ENCODE measurements at places on chromosomes 1 and 21.

- DNase-seq = no peak
Measured at GRCh38 chr1:224540535-224540934, 75.6 kb upstream of the CNIH3 start.

DNA sequence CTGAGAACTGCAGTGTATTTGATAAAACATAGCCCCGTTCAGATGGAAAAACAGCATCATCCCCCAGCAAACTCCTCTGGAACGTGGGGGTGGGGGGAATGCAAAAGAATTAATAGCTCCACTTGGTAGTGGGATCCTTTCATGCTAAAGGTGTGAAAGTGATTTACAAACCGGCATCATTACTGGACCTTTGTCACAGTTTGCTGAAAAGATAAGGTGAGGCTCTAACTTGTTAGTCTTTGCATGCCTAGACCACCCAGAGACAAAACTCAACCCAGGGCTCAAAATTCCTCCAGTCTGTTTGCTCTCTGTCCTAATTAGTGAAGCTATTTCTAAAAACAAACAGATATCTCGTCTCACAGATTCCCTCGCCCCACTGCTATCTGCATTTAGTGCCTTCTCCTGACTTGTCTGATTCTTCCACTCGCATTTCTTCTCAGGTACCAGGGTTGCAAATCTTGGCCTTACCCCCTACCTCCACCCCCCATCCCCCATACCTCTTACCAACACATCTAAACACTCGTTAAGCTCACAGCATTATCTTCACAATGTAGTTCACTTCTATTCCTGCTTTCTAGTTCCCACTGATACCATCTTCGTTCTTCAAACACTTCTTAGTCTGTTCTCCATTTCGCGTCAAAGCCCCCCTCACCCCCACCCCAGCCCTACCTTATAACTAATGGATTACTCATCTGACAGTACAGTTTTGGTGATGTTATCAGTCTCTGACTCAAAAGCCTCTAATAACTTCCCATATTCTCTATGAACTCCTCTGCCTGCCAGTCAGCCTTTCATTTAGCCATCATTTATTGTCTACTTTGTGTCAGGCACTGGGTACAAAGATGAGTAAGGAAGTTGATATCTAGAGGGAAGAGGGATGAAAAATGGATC, 11.8 kb downstream of the IER5 start:
- no peak for DNase-seq

DNA sequence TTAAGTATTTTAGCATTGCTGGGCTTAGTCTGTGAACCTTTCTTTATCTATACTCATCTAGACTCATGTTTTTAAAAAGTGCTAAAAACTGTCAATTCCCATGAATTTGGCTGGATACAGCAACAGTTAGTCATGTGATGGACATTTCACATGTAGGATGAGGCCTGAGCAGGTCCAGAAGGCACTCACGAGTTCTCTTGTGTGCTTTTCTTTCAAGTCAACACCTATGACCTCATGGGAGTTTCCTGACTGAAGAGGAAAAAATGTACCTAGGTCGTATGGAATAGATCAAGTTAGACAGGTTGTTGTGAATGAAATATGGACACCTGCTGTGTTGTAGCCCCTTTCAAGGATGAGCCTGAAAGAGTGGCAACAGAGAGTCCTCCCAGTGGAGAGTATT, 394.2 kb downstream of the DUSP10 start:
- DNase-seq = no peak

DNA sequence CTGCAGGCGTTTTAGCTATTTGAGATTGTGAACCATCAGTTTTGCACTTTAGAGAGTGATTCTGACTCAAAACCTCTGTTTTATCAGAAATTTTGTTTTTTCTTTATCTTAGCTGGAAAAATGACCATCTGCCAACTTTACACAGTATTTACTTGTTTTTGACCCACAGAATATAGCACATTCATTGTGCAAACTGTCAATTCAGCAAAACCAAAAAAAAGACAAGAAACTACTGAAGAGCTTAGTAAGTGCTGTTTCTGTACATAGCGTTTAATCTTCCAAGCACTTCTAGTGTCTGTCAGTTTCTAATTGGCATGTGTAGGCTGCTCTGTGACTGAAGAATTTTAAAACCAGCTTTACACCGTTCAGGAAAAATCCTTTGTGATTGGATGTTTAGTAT, 76.0 kb upstream of the VANGL1 start:
- no peak for DNase-seq

GRCh38 chr1:204530932-204531331, 14.7 kb downstream of the MDM4 start:
- DNase-seq = no peak

GRCh38 chr1:104331763-104332162, 582.1 kb downstream of the AMY1C start:
- DNase-seq = no peak

- DNase-seq = peak; percentile 38
Measured at GRCh38 chr21:31395268-31395667, 51.2 kb upstream of the TIAM1 start.

DNA sequence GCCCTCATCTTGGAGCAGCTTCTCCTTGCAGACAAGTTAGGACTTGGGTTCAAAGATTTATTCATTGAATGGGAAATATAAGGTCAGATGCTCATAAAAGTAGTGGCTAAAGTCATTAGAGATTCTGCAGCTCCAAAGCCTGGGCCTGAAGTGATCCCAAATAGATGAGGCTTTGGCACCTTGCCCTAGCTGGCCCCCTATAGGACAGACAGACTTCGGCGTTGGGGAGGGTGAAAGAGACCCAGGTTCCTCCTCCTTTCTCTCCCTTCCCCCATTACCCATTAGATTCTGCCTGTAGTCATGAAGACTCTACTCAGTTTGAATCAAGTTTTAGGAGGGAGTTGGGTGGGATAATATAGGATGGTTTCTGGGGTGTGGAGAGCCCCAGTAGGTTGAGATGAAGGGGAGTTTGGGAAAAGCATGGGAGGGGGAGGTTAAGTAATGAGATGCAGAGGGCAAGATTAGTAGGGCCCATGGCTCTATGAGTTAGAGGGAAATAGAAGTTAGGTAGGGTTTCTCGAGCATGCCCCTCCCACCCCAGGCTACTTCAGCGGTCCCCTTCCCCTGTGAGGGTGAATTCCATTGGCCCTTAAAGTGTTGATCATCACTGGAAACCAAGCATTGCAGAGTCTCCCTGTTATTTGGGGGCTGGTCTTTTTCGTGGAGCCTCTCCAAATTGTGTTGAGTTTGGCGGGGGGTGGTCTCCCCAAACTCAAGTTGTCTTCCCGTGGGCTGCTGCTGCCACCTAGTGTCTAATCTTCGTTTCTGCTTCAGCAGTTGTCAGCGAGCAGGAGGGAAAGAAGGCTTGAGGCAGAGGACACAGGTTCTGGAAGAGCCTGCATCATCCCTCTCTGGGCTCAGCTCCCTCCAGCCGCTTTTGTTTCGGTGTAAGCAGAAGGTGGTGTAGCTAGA, 2.1 kb upstream of the AHDC1 start:
- DNase-seq = peak; percentile 93

DNA sequence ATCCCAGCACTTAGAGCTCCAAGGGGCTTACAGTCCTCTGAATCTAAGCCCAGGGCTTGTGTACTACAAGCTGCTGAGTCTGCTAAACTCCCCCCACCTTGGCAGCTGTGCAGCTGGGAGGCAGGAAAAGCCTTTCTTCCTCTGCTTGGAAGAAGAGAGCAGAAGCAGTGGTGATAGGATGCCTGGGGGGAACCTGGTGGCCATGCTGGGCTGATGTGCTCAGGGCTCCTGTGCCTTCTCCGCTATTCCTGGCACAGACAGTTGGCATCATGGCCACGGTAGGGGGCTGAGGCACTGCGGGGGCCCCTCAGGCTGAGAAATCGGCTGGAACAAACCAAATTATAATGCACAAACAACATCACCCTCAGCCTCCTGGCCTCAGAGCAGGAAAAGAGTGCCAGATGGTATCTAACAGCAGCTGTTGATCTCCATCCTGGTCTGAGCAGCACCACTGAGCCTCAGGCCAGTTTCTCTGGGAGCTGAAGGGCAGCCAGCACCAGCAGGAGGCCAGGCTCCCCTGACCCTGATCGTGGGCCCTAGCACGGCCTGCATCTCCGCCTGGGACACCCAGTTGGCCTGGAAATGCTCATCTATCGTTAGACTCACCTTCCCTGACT, 35.8 kb downstream of the ECE1 start:
- peak; percentile 83 for DNase-seq

DNA sequence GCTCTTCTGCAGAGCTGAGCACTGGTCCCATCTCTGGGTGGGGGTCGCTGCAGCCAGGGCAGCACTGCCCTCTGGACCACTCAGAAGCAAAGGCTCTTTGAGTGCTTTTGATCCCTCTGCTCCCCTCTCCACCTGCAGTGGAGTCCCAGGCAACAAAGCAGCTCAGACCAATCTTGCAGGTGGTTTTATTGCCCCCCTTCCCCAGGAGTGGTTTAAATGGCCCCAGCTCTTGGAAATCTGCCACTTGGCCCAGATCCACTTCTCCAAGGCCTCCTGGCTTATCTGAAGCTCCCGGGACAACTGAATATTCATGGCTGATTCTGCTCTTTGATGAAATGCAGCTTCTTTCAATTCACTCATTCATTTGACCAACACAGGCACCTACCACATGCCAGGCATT, 2.7 kb downstream of the STUM start:
- DNase-seq = no peak

- DNase-seq = no peak
Measured at GRCh38 chr1:222555992-222556615, 8.2 kb upstream of the HHIPL2 start.

GRCh38 chr1:97392701-97393100, 528.1 kb downstream of the DPYD start:
- no peak for DNase-seq
